ENCODE measurements at places on chromosomes 5 and 9.

GRCh38 chr9:37337301-37337890, 85.1 kb upstream of the GRHPR start:
- no peaks in the 10 kb centered on the region for H3K4me1 ChIP-seq
- H3K27ac ChIP-seq: no peak overlapping the region
- no peaks in the 10 kb centered on the region for H3K36me3 ChIP-seq
- H3K4me3 ChIP-seq: no peak overlapping the region
- H3K27me3 ChIP-seq: no peaks in the 10 kb centered on the region
- DNase-seq: no peak

- H3K27ac ChIP-seq: no peak overlapping the region
- no peak for DNase-seq
- peaks cover 5% of the 10 kb centered on the region for H3K36me3 ChIP-seq
- peaks cover 14% of the 10 kb centered on the region for H3K4me1 ChIP-seq
- no peak overlapping the region for H3K4me3 ChIP-seq
Measured at GRCh38 chr5:172165465-172165864, 22.6 kb downstream of the STK10 start.

DNA sequence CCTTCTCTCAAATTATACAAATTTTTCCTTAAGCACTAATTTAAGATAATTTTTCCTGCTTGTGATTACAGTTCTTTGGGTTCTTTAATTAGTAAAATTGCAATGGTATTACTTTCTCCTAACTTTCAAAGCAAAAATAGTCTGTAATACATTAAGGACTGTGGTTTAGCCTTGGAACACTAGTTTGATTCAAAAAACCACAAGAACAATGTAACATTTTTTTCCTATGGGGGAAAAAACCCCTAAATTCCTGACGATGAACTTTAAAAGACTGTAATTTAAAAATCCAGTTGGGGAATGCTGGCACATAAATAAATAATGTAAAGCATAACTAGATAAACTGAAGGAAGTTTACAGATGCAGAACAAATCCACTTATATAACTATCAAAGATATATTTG, 65.3 kb downstream of the CDC14B start:
- no peak overlapping the region for H3K4me3 ChIP-seq
- DNase-seq: no peak
- no peaks in the 10 kb centered on the region for H3K27me3 ChIP-seq
- H3K36me3 ChIP-seq: peaks cover 2% of the 10 kb centered on the region

DNA sequence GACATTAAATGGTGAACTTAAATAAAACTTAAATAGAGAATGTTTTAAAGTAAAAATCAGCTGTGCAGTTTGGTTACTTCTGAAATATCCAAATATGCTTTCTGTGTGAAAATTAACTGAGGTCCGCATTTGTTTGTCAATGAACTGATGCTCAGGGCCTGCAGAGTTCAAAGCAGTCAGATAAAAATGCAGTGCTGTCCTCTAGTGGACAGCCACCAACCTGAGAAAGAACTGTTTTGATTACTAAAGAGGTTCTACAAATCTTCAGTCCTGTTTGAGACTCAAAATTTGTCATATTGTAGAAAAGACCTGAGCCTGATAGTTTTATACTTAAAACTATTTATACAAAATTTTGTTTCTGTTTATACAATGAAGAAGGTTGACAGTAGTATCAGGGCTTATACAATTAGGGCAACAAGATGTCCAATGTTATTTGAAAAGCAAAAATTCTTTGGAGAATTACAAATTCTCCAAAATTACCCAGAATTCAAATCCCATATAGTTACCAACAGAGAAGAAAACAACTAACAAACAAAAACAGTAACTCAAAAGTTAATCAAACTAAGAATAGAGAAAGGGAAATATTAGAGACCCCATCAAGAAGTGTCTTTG, 232.3 kb upstream of the TBCA start:
- no peaks in the 10 kb centered on the region for H3K36me3 ChIP-seq
- peak; percentile 72 for DNase-seq
- H3K4me3 ChIP-seq: no peak overlapping the region
- no peaks in the 10 kb centered on the region for H3K4me1 ChIP-seq

GRCh38 chr9:73080110-73080694, 71.5 kb upstream of the ANXA1 start:
- H3K27me3 ChIP-seq: no peaks in the 10 kb centered on the region
- no peak for DNase-seq
- H3K4me1 ChIP-seq: peaks cover 3% of the 10 kb centered on the region
- no peaks in the 10 kb centered on the region for H3K36me3 ChIP-seq
- H3K4me3 ChIP-seq: no peak overlapping the region

DNA sequence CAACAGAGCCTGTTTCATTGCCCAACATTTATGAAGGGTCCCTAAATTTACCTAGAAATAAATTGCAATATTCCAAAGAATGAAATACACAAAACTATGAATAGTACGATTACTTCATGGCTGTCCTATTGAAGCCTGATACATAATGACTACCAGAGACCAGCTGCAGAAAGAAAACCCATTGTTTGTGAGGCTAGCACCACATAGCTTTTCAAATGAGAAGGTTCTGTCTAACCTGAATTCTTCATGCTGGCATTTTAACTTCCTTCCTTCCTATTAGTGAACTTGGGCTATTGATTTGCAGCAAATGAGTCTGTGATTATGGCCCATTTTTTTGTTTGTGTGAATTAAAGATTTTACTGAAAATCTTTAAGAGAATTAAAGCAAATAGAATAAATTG, 47.3 kb downstream of the MEGF10 start:
- no peaks in the 10 kb centered on the region for H3K36me3 ChIP-seq
- no peak overlapping the region for H3K4me3 ChIP-seq
- H3K4me1 ChIP-seq: no peaks in the 10 kb centered on the region
- H3K27me3 ChIP-seq: no peaks in the 10 kb centered on the region

- H3K27ac ChIP-seq: no peak overlapping the region
- H3K36me3 ChIP-seq: peaks cover 1% of the 10 kb centered on the region
- no peak overlapping the region for H3K4me3 ChIP-seq
Measured at GRCh38 chr9:123922431-123922830, 7.5 kb downstream of the DENND1A start.

- H3K36me3 ChIP-seq: peaks cover 13% of the 10 kb centered on the region
- no peaks in the 10 kb centered on the region for H3K27me3 ChIP-seq
- H3K4me1 ChIP-seq: peaks cover 8% of the 10 kb centered on the region
- no peak overlapping the region for H3K4me3 ChIP-seq
Measured at GRCh38 chr9:81622471-81623255, 66.7 kb downstream of the TLE1 start.

- H3K27ac ChIP-seq: no peak overlapping the region
- no peak overlapping the region for H3K4me3 ChIP-seq
- H3K27me3 ChIP-seq: no peaks in the 10 kb centered on the region
Measured at GRCh38 chr5:57338068-57338867, 144.3 kb downstream of the ACTBL2 start.

DNA sequence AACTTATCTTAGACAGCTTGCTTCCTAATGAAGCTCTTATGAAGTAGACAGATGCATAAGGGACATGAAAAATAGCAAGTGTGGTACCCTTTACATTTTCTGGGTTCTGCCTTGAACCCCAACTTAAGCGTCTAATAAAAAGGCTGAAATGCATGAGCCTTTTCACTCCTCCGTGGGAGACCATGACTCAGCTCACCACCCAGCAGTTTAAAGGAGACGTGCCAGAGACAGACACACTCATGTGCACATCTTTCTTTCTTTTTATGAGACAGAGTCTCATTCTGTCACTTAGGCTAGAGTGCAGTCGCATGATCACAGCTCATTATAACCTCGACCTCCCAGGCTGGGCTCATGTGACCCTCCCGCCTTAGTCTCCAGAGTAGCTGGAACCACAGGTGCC, 22.3 kb downstream of the CTXN3 start:
- no peak overlapping the region for H3K27ac ChIP-seq
- DNase-seq: no peak
- no peaks in the 10 kb centered on the region for H3K36me3 ChIP-seq
- H3K4me1 ChIP-seq: no peaks in the 10 kb centered on the region

GRCh38 chr9:91929331-91929730, 20.7 kb downstream of the ROR2 start:
- no peaks in the 10 kb centered on the region for H3K4me1 ChIP-seq
- H3K27me3 ChIP-seq: no peaks in the 10 kb centered on the region
- no peak for DNase-seq

DNA sequence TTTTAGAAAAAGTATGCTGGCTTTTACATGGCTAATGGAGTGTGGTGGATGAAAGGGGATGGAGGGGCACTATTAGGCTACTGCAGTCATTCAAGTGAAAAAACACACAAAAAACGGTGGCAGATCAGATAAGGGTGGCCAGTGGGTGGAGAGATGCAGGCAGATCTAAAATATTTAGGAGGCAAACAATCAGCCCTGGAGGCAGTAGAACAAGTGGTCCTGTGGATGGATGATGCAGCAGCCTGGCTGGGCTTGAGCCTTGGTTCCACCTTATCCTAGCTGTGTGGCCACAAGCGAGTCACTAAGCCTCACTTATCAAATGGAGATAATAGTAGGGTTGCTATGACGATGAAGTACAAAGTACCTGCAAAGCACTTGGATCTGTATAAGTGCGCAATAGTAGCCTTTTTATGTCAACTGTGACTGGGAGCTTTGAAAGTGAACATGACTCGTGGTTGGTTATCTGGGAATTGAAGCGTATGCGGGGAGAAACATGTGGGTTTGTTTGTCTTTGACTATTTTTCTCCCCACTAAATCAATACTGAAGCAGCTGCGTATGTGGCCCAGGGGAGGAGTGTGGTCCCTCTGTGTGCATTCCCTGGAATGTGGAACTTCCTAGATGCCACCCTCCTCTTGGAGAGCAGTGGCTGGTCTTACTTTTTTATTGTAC, 20.2 kb downstream of the NSG2 start:
- H3K4me3 ChIP-seq: no peak overlapping the region
- H3K27me3 ChIP-seq: no peaks in the 10 kb centered on the region
- no peaks in the 10 kb centered on the region for H3K4me1 ChIP-seq
- H3K36me3 ChIP-seq: no peaks in the 10 kb centered on the region
- no peak overlapping the region for H3K27ac ChIP-seq

DNA sequence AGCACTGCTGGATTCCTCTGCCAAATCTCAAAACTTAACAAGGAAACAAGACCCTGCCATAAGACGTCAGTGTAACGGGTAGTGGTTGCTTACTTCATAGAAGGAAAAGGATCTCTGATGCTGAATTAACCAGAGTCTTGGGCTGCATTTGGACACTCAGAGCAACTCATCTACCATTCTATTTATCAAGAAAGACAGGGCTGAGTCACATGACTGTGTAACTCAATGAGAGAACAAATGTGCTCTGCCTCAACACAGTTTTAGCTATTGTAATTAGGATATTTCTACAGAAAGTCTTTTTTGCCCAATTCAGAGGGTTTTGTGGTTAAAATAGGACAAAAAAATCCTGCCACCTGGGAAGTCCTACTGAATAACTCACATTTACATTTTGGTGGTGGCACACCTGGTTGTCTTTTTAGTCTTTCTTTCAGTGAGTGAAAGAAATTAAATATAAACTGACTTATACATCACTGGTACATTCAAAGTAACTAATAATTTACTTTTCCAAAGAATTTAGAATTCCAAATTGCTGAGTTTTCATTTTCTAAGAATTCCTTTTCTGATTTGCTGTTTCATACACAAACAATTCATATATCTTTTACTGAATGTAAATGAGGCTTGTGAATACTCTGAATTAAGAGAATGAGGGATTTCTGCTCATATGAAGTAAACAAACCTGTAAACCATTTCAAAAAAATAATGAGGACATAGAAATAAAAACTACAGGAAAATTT, 104.4 kb downstream of the MPDZ start:
- no peaks in the 10 kb centered on the region for H3K27me3 ChIP-seq
- no peaks in the 10 kb centered on the region for H3K36me3 ChIP-seq
- H3K27ac ChIP-seq: no peak overlapping the region
- no peak for DNase-seq

- H3K4me3 ChIP-seq: no peak overlapping the region
- H3K27ac ChIP-seq: no peak overlapping the region
- H3K27me3 ChIP-seq: no peaks in the 10 kb centered on the region
- H3K36me3 ChIP-seq: no peaks in the 10 kb centered on the region
- no peak for DNase-seq
Measured at GRCh38 chr5:33833237-33833575, 58.6 kb downstream of the ADAMTS12 start.

- DNase-seq: no peak
- H3K27me3 ChIP-seq: peaks cover 28% of the 10 kb centered on the region
- H3K4me1 ChIP-seq: peaks cover 9% of the 10 kb centered on the region
- no peak overlapping the region for H3K27ac ChIP-seq
- no peak overlapping the region for H3K4me3 ChIP-seq
- no peaks in the 10 kb centered on the region for H3K36me3 ChIP-seq
Measured at GRCh38 chr9:4491626-4491975, 1.3 kb downstream of the SLC1A1 start.

DNA sequence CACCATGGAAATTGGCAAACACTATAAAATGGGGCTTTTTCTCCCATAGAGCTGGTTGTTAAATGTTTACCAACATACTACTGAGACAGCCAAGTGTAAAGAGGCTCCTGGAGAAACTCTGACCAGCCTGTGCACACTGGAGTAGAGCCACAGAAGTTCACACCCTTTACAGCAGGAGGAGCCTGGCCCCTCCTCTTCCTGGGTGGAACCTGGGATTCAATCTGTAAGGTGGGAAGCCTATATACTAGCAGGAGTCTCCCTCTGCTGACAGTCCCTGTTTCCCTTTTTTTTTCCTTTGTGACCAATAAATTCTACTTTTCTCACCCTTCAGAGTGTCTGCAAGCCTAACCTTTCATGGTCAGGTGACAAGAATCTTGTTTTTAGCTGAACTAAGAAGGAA, 10.4 kb upstream of the SLC30A5 start:
- H3K4me3 ChIP-seq: no peak overlapping the region
- H3K36me3 ChIP-seq: no peaks in the 10 kb centered on the region
- no peak overlapping the region for H3K27ac ChIP-seq
- no peaks in the 10 kb centered on the region for H3K27me3 ChIP-seq
- peak; percentile 60 for DNase-seq

DNA sequence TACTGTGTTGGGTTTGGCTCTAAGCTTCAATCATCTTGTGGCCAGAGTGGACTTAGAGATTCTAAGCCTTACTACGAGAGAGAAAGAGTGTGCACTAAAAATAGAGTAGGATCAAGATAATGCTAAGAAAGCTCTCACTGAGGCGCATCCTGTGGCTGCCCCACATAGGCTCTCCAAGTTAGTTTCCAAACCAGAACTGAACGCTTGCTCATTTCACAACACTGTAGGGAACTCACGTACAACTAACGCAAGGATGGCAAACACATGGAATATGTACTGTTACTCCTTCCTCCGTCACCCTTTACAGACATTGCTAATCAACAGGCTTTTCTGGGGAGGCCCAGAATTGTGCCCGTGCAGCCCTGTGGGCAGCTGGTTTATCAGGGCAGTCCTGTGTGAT, 90.9 kb downstream of the EQTN start:
- no peak for DNase-seq
- H3K27ac ChIP-seq: no peak overlapping the region
- H3K36me3 ChIP-seq: no peaks in the 10 kb centered on the region
- no peak overlapping the region for H3K4me3 ChIP-seq
- H3K4me1 ChIP-seq: no peaks in the 10 kb centered on the region

- no peaks in the 10 kb centered on the region for H3K27me3 ChIP-seq
- DNase-seq: no peak
Measured at GRCh38 chr5:55918087-55919035, 67.2 kb downstream of the IL31RA start.

Measured in trophoblast cell (in vitro differentiated cells and primary cell).